Activated CD8-positive, alpha-beta memory T cell treated with anti-CD3 and anti-CD28 coated beads for 1 hour (primary cell): ENCODE measurements at places on chromosomes 11 and 22.

GRCh38 chr11:71240865-71241691 is 11.3 kb downstream of the SHANK2 start:
- no peak for DNase-seq

GRCh38 chr11:85951428-85952107 is 96.4 kb downstream of the CCDC83 start:
- DNase-seq = no peak

DNA sequence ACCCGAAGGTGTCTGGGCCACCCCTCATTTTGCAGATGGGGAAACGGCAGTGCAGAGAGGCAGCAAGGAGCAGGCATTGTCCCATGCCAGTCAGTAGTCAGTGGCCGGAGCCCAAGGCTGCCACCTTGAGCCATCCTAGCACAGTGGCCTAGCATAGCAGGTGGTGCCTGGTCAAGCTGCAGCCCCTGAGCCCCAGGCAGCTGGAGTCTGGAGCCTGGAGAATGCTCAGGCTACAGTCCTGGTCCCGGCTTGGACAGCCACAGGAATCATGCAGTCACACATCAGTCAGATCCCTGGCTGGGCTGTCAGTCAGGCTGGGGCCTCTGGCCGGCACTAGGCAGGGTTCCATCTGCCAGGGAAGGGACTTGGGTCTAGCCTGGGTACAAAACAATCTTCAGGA is 18.6 kb downstream of the KCNC1 start:
- no peak for DNase-seq

DNA sequence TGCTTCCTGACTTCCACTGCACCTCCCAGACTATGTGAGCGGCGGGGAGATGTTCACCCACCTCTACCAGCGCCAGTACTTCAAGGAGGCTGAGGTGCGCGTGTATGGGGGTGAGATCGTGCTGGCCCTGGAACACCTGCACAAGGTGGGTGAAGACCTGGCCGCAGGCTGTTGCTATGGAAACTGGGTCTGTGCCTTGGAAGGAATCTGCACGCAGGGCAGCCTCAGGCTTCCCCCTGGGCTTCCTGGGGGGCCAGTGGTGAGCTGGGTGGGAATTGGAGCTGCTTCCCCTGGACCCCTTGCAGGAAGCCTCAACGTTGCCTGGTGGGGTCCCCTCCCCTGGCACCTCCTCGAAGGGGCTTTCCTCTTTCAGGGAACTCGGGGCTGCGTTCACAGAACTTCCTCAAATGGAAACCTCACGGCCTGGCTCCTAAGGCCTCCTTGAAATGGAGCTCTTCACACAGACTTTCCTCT is 1.5 kb downstream of the RPS6KA4 start:
- DNase-seq = no peak

GRCh38 chr11:119993722-119994121 is 144.2 kb downstream of the TRIM29 start:
- DNase-seq = no peak

DNA sequence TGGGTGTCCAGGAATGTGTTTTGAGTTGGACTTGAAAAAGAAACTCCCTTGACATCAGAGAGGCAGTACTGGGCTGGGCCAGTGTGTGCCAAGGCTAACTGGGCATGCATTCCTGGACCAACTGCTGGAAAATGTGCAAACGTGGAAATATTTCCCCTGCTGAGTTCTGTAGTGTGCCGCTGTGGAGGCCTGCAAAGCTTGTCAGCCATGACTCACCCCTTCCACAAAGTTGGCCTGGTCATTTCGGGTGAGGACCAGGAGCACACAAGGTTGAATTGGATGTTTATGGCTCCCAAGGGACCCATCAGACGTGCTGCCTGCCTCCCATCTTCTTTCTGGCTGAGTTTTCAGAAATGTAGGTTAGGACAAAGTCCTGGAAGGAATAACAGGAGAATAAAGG is 513.1 kb downstream of the MIAT start:
- no peak for DNase-seq

DNA sequence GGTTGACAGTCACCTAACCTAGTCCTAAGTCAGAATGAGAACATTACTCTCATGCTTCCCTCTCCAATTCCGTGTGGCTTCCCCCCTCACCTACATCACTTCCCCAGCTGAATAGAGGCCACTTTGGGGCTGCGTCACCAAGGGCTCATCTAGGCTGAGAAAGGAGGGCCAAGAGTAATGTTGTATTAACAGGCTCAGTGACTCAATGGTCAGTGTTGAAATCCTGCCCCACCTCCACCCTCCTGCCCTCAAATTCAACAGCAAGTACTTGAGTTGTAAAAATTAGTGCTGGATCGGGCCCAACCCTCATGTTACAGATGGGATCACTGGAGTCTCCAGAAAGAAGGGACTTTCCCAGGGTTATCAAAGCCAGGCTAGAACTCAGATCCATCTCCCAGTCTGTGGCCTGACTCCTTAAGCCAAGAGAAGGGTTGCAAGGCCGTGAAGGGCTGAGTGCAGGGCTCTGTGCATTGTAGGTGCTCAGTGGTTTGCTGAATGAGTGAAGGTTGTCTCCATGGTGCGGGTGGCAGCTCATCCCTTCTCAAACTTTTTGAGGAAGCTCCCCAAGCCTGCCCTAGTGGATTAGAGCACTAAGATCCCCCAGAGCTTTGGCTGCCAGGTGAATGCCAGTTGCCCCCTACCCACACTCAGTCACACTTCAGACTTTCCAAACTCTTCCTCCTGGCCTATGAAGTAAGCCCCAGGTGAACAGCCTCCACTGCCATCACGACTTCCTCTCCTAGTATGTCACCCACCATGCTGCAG is 3.2 kb downstream of the DGAT2 start:
- DNase-seq = no peak
